Stimulated activated CD8-positive, alpha-beta memory T cell treated with anti-CD3 and anti-CD28 coated beads, Interleukin-7, amount 100 ng/mL, for 24 hours (primary cell): ENCODE measurements at places on chromosomes 7 and 10.

DNA sequence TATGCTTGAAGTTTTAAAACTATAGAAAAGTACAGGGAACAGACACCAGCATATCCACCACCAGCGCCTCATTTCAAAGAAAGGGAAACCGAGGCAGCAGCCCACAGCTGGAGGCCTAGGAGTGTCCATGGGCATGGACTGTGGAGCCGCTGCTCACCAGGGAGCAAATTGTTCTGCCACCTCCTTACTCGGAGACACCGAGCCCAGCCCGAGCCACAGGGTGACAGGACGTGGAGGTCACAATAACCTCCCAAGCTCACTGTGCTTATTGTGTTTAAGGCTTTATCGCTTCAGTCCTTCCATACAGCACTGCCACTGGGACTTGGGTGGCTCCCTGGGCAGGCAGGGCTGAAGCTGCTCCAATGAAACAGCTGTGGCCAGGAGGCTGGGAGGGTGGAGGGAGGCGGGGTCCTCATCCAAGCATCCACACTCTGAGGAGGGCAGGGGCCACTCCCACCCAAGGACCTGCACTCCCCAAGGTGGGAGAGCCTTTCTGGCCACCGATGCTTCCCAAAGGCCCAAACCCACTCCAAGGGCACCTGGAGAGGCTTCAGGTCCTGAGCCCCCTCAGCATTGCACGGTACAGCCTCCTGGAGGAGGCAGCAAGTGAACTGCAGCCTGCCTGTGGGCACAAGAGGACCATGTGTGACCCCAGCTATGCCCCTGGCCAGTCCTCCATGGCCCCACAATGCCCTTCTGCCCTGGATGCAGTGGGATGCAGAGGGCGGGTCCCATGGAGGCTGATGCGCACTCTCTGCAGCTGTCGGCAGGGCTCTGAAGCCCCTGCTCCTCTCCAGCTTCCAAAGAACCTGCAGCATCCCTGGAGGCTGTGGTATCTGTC is 38.7 kb upstream of the RET start:
- DNase-seq: no peak

- DNase-seq: no peak
Observed at GRCh38 chr10:124732931-124733570, 11.1 kb downstream of the FAM53B start.

GRCh38 chr10:123530166-123530870 is 135.8 kb upstream of the GPR26 start:
- DNase-seq: no peak

- no peak for DNase-seq
Observed at GRCh38 chr10:71233482-71233892, 21.1 kb downstream of the UNC5B start.

- DNase-seq: no peak
Observed at GRCh38 chr10:51368943-51369342, 294.7 kb downstream of the PRKG1 start.

GRCh38 chr10:6151087-6151977 is 51.4 kb upstream of the PFKFB3 start:
- no peak for DNase-seq

DNA sequence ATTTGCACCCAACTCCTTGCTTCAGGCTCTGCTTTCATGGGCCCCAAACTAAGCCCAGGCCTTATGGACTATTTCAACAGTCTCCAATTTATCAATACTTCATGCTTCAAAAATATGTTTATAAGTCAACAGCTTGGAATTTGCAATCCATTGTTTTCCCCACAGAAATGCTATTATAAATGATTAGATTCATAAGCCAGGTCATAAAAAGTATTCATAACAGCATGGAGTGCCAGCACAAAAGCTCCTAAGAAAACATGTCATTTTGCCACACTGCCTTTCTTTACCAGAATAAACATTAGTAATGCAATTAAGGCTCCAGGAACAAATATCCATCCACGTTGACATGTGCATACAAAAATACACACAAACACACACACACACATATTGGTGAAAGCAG is 30.1 kb downstream of the OSBPL3 start:
- DNase-seq: no peak

DNA sequence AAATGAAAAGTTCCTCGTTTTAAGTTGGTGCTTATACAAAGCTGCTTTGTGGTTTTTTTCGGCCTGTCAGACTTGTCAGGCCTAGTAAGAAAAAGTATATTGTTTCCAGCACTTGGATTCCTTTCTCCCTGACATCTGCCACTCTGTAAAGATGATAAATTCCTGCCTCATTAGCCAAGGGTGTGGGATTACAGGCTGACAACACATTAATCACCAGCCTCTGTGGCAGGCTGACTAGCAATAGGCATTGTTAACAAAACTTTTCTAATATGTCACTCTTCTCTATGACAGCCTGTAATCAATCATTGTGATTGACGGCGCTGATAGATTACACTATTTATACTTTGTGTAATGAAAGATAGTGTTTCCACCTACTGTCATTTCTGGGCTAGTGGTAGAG is 682.5 kb downstream of the LRMDA start:
- no peak for DNase-seq

DNA sequence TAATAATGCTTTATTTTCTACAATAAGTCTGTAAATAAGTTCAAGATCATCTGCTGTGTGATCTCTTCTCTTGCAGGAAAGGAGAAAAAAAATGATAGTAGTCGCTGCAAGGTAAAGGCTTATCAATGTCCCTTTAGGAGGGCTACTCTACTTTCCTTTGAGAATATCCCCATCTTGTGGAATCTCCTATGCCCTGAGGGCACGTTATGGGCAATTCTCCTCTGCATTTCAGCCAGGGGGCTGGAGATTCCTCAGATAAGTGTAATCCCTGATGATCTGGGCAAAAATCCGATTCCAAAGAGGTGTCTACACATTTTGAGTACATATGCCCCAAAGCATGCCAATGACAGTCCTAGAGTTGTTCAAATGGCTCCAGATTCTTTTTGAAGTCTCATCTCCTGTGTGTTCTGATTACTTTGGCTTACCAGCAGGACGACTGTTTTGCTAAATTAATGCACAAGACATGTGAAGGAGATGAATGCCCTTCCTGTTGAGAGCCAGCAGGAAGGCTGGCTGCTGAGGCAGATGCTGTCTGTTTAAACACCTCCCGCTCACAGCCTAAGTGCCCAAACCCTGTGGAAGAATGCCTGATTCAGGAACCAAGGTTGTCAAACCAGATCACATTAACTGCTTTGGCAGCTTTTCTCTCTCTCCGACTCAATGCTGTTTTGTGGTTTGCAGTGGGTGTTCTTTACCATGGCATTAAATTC is 171.2 kb upstream of the COL1A2 start:
- DNase-seq: no peak

DNA sequence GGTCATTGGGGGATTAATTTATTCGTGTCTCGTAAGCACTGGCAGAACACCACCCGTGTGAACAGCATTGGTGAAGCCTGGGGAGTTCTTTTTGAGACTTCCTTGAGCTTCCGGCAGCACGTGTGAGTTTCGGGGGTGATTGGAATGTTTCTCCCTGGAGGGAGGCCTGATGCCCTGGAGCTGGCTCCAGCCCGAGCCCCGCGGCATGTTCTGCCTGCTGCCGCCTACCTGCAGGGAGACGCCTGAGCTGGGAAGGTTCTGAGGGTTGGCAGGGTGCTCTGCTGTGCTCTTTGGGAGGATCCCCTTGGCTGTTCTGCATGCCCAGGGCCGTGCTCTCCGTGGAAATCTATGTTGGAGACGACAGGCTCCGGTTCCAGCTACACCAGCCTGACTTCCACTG is 159.3 kb downstream of the MGMT start:
- no peak for DNase-seq

DNA sequence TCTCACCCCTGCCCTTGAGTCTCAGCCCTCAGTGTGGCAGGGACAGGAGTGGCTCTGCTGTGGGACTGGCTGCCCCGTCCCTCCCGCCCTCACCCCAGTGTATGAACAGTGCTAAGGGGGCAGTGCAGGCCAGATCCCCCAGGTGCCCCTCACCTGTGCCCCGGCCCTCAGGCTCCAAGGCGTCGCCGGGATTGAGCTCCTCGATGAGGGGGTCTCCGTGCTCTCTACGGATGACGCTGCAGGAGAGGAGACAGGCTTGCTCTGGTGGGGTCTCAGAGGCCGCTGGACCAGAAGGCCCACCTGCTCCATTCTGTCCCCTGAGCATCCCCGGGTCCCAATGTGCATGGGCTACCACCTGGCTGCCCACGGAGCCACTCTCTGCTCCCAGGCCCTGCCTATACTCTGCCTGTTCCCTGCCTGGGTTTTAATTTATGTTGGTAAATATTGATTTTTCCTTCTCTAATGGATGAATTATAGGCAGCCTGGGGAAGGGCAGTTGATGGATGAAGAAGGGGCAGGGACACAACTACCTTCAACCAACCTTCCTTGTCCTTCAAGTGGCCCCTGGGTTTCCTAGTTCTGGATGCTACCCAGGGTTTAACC is 47.2 kb downstream of the GOLGA7B start:
- no peak for DNase-seq

- DNase-seq: no peak
Observed at GRCh38 chr10:97633921-97634320, 621 bp upstream of the MORN4 start.

DNA sequence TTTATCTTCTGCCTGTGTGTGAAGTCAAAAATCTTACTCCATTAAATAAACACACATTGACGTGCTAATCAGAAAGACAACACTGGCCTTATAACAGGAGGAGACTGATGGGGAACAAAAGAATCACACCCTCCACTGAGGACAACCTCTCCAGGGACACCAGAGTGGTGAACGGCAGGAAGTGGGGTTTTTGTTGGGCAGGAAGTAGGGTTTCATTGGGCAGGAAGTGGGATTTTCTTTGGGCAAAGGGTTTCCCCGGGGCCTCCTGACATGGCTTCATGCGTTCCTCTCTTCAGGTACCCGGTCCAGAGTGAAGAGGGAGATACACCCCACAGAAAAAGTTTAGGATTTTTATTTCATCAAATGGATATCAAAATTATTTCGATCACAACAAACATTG is 30.6 kb downstream of the ADARB2 start:
- no peak for DNase-seq

DNA sequence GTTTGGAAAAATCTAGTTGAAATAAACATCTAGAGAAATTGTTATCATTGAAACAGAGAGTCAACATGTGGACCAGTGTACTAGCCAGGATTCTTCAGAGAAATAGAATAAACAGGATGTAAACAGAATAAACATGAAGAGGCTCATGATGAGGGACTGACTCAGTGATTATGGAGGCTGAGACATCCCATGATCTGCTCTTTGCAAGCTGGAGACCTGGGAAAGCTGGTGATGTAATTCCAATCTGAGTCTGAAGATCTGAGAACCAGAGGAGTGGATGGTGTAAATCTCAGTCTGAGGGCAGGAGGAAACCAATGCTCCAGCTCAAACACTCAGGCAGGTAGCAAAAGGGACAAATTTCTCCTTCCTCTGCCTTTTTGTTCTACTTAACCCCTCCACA is 62.9 kb upstream of the FAM180A start:
- DNase-seq: no peak

DNA sequence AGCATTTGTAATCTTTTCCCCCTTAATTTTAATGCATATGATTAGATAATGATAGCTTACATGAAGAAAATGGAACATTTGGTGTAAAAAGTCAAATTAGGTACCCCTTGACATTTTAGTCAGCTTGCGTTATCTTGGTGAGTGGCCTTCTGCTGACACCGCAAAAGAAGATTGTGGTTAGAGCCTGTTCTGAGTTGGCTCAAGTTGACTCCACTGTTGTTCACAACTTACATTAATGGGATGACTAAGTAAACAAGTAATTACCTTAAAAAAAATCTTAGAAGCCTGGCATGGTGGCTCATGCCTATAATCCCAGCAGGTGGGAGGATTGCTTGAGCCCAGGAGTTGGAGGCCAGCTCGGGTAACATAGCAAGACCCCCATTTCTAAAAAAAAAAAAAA is 24.2 kb downstream of the TRRAP start:
- no peak for DNase-seq

- DNase-seq: no peak
Observed at GRCh38 chr7:13044309-13044708, 356.9 kb downstream of the ARL4A start.

- DNase-seq: no peak
Observed at GRCh38 chr7:26279405-26279804, 12.3 kb upstream of the SNX10 start.

GRCh38 chr7:125396466-125397151 is 467.0 kb upstream of the POT1 start:
- no peak for DNase-seq

GRCh38 chr10:63240807-63241206 is 107.7 kb downstream of the NRBF2 start:
- no peak for DNase-seq

GRCh38 chr10:94420516-94420915 is 18.2 kb downstream of the TBC1D12 start:
- no peak for DNase-seq

DNA sequence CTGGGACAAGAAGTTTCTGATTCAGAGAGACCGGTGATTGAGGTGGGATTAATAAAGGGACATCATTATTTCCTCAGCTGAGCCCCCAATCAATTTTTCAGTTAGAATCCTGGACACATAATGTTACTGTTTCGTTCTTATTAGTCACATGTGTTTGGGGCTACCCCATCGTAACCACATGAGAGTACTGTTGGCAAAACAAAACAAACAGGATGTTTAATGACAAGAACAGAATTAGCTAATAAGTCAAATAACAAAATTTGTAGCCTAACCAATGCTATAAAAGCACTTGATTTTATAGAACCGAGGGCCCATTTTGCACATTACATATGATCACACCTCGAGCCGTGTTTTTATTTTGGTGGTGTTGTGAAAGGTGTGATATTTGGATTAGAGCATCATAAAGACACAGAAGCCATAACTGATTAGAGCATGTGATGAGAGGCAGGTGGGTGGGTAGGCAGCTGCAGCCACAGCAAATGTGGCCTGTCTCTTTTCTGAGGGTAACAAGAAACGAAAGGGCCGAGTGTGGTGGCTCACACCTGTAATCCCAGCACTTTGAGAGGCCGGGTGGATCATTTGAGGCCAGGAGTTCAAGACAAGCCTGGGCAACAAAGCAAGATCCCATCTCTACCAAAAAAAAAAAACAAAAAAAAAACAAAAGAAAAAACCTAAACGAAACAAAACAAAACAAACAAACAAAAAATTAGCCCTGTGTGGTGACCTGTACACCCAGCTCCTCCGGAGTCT is 1.8 kb upstream of the VWC2 start:
- DNase-seq: no peak
